ENCODE measurements at places on chromosomes 2 and 18.

- no peak for DNase-seq
Observed at GRCh38 chr2:106219813-106220212, 25.7 kb upstream of the UXS1 start.

- no peak for DNase-seq
Observed at GRCh38 chr2:84457686-84458085, 1.4 kb downstream of the SUCLG1 start.

GRCh38 chr2:146748046-146748445, 1096.8 kb upstream of the ACVR2A start:
- no peak for DNase-seq

DNA sequence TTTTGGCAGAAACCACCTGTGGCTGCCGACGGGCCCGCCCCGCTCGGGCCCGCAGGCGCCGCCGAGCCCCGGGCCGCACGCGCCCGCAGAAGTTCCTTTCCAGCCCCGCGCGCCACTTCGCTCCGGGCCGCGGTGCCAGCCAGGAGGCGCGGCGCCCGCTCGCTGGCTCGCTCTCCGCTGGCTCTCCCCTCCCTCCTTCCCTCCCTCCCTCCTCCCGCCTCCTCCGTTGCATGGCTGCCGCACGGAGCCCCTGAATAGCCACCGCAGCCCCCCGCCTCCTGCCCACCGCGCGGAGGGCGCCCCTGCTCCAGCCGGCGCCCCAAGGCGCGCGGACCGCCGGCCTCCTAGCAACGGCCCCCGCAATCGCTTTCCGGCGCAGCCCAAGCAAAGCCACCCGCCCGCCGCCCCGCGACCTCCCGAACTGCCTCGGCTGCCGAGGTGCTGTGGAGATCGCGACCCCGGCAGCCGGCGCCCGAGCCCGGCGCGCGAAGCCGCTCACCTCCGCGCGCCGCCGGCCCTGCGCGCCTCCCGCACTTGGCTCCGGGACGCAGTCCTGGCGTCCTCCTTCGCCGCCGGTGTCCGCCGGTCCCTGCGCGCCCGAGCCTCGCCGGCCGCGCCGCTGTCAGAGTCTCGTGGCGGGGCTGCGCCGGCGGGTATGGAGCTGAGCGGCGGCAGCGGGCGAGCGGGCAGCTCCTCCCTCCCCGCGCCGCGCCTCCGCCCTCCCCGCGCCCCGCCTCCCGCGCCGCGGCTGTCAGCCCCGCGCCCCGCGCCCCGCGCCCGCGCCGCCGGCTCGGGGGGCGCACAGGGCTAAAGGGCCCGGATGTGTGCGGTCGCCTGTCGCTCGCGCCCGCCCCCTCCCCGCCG, at the start of gene ZBTB7C:
Gene ZBTB7C (minus strand): TSS at position 657 of the 864 bp plus-strand sequence.
- DNase-seq, result no peak

GRCh38 chr18:79559436-79559835, 120.2 kb upstream of the CTDP1 start:
- DNase-seq, result no peak

- DNase-seq, result no peak
Observed at GRCh38 chr2:113981404-113982134, 91.7 kb downstream of the ACTR3 start.

GRCh38 chr2:133906396-133906795, 338.1 kb upstream of the NCKAP5 start:
- DNase-seq, result no peak

DNA sequence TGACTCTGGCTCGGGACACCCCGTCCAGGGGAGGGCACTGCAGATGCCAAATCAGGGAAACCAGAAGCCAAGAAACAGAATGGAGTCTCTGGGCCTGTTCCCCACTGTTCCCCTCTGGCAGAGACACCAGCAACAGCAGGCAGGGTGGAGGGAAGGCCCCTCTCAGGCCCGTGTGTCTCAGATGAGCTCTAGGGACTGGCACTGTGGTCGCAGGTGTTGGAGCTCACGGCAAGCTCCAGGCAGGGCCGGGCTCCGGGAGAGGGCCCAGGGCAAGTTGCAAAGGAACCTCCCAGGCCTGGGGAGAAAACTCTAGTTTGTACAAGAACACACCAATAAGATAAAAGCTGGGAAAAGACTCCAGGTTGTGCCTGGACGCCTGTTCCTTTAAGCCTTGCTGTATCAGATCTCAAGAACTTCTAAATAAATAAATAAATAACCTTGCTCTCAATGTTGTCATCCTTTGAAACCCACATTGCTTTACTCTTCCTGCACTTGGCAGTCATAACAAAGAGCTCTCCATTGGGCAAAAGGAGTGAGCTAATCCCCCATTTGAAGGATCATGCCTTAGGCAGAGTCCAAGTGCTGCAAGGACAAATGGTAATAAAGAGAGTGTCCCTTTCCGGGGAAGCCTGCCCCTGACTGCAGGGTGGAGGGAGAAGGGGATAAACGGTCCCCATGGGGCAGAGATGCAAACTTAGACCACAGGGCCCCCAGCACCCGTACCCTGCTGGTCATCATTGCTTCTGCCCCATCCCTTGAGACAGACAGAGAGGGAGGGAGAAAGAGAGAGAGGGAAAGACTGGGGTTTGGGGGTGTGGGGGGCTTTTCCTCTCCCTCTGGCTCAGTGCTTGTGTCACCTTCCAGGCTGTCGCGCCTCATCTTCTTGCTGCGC, 33.3 kb downstream of the CNGA3 start:
- no peak for DNase-seq

DNA sequence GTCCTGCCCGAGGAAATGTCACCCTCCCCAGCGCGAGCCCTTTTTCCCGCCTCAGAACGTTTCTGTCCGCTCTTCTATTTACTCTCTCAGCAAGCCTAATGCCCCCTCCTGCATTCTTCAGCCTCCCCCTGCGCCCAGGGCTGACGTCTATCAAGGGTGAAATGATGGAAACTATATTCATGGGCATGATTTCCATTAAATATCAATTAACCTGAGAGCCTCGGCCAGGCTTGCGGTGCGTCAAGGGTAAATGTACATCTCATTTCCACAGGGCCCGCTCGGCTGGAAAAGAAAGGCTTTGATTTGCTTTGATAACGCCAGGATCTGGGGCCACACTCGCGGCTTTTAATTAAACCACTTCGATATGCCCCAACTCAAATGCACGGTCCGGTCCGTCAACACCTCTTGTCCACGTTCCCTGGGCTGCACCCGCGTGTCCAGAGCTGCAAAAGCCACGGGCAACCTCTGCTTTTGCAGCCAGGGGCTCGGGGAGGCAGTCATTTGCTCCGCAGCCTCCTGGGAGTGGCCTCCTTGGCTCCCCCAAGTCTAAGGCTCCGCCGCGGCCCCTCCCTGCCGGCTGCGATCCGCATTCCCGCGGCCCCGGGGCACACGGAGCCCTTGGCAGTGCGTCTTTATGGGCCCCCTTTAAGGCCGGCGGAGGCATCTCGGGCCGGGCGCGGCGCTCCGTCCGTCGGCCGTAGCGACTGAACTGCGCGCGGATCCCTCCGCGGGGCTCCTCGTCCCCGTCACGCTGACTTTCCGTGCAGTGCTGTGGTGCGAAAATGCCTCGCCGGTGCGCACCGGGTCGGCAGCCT, at the start of gene HOXD8:
Gene HOXD8 (plus strand): TSS at position 724 of the 815 bp plus-strand sequence. CDS start 662 bp downstream, outside the sequence.
- no peak for DNase-seq

GRCh38 chr2:85783796-85784195, 30.0 kb downstream of the ATOH8 start:
- no peak for DNase-seq

GRCh38 chr2:206217166-206217565, 57.3 kb upstream of the ZDBF2 start:
- DNase-seq, result no peak

- DNase-seq, result peak; percentile 53
Observed at GRCh38 chr2:195659982-195660890, 3.2 kb downstream of the SLC39A10 start.

GRCh38 chr2:106334802-106335201, 133.4 kb downstream of the RGPD3 start:
- DNase-seq, result no peak

DNA sequence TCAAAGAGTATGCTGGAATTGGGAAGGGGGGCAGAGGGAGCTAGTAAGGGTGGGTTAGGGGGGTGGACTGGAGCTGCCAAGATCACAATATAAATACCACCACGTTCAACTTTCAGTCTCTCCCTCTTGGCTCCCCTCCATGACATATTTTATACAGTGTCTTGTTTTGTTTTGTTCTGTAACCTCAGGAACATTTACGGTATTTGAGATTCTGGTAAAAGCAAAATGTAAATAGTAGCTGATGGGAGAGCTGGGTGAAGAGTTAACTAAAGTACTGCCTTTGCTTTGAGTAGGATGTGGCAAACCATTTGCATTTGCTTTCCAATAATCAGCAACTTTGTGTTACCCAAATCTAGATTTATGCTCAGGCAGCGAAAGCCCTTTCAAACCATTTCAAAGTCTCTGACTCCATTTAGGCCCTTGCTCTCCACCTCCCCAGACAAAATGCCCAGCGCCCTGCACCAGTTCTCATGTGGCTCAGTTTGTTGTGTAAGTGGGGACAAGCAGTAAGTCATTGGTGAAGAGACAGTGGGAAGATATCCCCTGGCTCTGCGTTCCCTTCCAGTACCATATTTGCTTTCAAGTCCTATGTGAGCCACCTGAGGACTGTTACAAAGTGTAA, 17.4 kb downstream of the IRS1 start:
- no peak for DNase-seq

DNA sequence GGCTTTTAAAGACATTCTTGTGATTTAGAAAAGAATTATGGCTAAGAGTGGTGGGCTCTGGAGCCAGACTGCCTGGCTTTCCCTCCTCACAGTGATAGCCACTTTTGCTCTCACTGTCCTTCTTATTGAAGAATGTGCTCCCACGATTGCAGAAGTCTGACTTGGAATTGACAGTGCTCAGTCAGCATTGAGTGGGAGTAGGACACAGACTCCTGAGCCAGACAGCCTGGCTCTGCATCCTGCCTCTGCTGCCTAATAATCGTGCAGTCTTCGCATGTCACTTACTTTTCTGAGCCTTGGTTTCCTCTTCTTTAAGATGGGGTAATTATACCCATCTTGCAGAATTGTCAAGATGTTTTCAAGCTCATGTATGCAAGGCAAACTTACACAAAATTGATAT, 23.3 kb downstream of the SPATS2L start:
- DNase-seq, result no peak

- no peak for DNase-seq
Observed at GRCh38 chr2:30448866-30449265, 1.8 kb downstream of the LCLAT1 start.

GRCh38 chr2:240402566-240403272, 32.7 kb upstream of the GPC1 start:
- no peak for DNase-seq

- DNase-seq, result no peak
Observed at GRCh38 chr2:216499641-216500218, 1.1 kb downstream of the RPL37A start.

- no peak for DNase-seq
Observed at GRCh38 chr2:174977364-174977763, 27.8 kb downstream of the CHN1 start.

Measured in activated naive CD4-positive, alpha-beta T cell (primary cell).